ENCODE measurements at places on chromosomes 11 and 22.

DNA sequence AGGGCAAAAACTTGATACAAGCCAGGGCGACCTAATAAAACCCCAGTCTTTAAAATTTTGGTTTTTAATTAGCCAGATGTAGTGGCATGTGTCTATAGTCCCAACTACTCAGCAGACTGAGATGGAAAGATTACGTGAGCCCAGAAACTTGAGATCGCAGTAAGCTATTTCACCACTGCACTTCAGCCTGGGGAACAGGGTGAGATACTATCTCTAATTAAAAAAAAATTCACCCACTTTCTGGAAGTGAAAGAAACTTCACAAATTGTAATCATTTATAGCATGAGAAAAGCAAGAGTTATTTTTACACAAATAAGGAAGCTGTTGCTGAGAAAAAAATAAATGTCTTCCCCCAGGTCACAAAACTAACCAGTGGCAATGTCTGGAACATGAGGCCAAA is 882 bp upstream of the GLYATL2 start:
- DNase-seq: no peak

DNA sequence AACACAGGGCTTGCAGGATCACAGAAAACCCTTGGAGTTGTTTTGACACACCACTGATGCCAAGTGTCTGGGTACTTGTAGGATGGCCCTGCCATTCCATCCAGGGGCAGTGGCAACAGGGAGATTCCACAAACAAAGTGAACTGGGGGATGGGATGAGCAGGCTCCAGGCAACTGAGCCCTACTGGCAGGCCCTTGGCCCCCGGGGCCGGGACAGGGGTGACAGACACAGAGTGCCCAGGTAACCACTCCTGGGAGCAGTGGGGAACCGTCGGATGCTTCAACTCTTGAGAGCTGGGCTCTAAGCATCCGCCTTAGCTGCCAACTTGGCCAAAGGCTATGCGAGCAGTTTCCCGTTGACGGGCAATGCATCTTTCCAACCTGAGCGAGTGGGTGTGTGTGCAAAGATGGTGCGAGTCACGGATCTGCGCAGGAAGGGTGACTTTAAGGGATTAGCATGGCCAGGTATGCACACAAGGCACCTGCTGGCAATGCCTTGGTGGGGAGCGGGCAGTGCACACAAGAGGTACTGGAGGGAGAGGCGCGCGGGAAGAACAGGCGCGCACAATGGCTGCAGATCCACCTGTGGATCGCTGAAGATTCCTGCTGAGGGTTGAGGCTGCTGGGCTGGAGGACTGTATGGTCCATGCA is 83.1 kb upstream of the PRODH start:
- DNase-seq: no peak

DNA sequence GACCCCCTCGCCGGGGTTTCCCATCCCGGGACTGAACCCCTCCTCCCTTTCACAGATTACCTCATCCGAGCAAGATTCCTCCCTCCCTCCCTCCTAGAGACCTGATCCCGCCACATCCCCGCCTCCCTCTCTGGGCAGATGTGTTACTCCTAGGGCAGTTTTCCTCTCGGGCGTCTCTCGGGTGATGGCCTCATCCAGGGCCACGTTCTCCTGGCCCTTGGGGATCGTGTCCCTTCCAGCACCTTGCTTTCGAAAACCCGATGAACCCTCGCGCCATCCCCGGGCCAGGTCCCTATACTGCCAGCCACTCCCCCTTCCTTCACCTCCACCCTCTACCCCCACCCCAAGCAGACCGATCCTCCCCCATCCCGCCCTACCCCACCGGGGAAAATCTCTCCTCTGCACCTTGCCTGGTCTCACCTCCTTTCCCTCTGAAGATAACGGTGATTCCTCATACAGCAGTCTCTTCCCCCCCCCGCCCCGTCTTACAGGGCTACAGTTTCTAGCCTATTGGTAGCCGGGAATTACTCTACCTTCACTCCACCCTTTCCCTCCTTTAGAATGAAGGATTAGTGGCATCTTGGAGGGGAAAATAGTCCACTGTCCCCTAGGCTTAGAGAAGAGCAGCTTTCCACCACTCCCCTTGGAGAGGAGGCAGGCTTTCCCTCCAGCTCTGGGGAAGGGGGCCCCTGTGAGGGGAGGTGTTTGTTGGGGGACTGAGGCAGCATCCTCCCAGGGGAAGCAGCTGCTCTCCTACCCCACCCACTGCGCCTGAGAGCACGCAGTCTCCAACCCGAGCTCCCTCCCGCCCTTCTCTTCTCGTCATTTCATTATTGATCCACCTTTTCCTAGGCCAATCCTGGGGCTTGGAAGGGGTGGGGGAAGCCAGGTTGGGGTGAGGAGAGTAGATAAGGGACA is 1.2 kb downstream of the KMT2A start:
- peak; percentile 45 for DNase-seq

GRCh38 chr11:105227363-105227762 is 87.8 kb upstream of the CARD18 start:
- DNase-seq: no peak

GRCh38 chr11:36365907-36366306 is 69.8 kb downstream of the PRR5L start:
- DNase-seq: no peak

DNA sequence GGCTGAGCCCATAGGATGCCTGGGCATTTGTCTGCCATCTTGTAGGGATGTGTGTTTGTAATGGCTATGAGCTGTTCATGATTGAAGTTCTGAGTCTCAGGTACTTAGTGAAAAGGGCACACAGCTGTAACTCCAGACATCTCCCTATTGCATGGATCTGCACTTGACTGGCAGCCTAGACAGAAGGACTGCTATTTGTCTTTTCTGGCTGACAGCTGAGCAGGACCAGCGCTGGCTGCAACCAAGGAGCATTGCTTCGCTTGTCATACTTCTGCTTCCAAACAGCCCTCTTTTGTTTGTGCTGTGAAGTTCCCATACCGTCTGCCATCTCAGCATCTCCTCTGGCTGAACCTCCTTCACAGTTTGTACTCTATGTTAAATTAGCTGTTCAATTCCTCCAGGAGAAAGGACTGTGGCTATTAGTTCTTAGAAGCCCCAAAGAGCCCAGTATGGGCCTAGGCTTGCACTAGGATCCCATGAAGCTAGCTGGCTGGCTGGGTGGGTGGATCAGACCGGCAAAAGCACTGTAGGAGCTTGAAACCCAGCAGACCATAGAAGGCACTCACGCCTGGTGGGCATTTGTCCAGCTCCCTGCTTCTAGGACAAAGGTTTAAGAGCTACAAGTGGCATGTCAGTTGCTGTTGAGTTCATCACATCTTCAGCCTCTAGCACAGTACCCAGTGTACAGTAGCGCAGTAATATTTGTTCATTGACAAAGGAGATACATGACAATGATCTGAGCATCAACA is 20.4 kb downstream of the HIRA start:
- DNase-seq: no peak

DNA sequence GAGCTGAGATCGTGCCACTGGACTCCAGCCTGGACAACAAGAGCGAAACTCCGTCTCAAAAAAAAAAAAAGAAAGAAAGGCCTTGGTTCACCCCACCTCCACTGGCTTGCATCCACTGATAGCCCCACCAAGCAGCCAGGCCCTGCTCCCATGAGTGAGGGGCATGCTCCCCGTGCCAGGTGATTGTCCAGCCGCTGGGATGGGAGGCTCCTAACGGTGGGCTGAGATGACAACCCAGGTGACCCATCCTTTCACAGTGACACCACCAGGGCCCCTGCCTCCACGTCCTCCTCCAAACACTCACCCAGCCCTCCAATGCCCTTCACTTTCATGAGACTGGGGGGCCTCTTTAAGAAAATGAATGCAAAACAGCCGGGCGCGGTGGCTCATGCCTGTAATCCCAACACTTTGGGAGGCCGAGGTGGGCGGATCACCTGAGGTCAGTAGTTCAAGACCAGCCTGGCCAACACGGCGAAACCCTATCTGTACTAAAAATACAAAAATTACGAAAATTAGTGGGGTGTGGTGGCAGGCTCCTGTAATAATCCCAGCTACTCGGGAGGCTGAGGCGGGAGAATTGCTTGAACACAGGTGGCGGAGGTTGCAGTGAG is 8.6 kb upstream of the DERL3 start:
- DNase-seq: no peak

DNA sequence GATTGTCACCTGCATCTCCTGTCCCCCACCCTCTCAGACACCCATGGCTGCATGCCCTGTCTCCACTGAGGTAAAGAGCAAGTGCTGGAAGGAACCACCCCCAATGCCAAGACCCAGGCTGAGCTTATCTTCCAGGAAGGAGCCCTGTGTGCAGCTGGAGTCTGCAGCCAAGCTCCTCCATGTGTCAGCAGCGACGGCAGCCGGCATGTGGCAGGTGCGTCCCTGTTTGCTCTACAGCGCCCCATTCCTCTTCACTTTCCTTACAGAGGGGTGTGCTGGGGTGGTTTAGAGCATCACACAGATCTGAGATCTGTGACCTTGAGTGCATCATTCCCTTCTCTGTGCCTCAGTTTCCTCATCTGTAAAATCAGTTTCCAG is 7.7 kb upstream of the MN1 start:
- peak; percentile 13 for DNase-seq

- DNase-seq: no peak
Observed at GRCh38 chr22:26426924-26427323, 2.1 kb upstream of the ASPHD2 start.

- no peak for DNase-seq
Observed at GRCh38 chr11:17333799-17334586, 17.6 kb upstream of the NCR3LG1 start.

- peak; percentile 18 for DNase-seq
Observed at GRCh38 chr11:109422870-109423465, 978 bp downstream of the C11orf87 start.

DNA sequence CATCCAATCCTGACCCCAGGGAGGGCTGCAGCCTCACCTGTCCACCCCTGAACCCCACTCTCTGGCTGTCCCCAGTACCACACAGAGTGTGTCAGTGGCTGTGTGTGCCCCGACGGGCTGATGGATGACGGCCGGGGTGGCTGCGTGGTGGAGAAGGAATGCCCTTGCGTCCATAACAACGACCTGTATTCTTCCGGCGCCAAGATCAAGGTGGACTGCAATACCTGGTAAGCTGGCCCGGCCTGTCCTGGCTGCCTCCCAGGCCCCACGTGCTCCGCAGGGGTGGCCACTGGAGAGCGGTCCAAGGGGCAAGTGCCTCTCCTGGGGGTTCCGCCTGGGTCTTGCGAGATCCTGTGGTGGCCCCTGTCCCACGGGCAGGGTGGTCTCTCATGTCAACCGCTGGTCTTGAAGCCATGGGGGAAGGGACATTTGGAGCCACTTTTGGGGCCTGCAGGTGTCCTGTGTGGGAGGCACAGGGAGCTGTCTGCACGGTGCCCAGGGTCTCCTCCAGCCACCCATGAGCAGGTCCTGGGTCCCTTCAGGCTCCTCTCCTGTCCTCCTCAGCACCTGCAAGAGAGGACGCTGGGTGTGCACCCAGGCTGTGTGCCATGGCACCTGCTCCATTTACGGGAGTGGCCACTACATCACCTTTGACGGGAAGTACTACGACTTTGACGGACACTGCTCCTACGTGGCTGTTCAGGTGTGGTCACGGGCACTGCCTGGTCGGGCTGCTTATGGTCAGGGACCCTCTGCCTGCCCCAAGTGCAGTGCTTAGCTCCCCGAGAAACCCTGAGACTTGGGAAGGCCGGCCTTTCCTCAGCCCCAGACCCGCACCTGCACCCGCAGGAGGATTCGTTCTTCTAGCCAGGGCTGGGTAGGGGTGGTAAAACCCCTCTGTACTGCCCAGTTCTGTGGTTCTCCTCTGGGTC is 11.8 kb downstream of the MUC2 start:
- DNase-seq: no peak

- DNase-seq: no peak
Observed at GRCh38 chr11:7364660-7365059, 113.0 kb downstream of the SYT9 start.

GRCh38 chr11:63874511-63874910 is 35.6 kb downstream of the MARK2 start:
- no peak for DNase-seq

GRCh38 chr22:19352766-19353165 is 61.2 kb upstream of the CLTCL1 start:
- DNase-seq: no peak

DNA sequence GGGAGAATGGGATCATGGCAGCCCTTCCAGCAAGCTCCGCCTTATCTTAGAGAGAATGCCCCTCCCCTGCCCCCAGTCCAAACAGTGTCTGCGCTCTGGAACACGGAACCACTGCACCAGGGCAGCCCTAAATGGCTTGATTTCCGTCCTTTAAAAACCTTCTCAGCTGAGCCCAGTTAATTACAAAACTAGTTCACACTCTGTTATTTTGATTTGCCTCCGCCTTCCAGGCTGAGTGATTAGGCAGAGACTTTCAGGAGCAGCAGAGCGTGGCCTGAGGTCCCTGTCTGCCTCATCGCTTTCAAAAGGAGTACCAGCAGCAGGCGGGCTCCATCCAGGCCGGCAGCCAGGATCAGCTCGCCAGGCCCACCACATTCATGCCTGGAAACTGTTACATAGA is 313.0 kb downstream of the BRD1 start:
- DNase-seq: no peak

DNA sequence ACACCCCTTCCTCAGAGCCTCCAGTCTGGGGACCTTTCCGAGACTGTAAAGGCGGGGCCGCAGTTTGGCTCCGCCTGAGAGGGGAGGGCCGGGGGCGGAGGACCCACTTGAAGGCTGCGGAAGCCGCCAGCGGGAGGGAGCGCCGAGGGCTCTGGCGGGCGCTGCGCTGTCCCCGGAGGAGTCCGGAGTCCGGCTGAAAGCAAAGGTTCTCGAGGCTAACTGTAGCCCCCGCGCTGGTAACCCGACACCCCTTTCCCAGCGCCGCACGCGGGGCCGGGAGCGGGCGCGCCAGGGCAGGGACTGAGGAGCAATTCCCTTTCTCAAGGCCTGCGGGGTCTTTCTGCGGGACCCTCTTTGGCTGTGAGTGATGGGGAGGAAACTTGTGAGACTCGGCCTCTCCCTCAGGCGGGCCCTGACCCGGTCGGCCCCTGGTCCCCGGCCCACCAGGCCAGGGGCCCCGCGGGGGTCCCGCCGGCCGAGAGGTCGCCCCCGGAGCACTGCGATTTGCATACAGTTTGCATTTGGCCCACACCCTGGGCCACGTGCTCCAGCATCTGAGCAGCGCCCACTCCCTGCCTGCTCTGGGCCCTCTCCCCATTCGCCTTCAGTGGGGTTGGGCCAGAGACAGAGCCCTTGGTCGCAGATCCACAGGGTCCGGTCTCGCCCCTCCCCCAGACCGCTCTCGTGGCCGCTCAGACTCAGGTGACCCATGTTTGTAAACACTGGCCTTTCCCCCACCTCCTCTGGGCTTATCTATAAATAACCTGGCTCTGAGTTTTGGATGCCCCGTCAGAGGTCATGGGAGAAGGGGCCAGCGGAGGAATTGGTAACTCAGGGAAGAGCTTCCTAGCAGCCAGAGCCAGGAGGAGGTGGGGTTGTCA is 519 bp upstream of the ART5 start:
- DNase-seq: peak; percentile 54

DNA sequence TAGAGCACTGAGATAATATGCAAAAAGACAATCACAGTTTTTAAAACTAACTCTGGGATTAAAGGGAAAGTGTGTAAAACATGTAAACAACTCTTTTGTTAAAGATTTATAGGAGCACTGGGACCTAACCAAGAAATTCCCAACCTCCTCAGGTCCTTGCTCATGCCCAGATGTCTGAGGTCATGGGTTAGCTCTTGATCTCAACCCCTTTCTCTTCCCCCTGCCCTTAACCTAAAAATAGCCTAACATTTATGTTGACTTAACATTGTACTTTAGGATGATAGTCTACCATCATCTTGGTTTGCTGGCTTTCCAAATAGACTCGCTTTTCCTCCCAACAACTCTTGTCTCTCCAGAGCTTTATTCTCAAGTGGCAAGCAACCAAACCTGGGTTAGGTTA is 258.2 kb upstream of the FAT3 start:
- no peak for DNase-seq
